ENCODE measurements at places on chromosomes 7 and 10. TPM values are rescaled to one million over a fixed set of nuclear protein-coding genes. Genes with fewer than 3 reads are reported as not detected.

The HOXA5 gene
- total RNA-seq, result not detected

DNA sequence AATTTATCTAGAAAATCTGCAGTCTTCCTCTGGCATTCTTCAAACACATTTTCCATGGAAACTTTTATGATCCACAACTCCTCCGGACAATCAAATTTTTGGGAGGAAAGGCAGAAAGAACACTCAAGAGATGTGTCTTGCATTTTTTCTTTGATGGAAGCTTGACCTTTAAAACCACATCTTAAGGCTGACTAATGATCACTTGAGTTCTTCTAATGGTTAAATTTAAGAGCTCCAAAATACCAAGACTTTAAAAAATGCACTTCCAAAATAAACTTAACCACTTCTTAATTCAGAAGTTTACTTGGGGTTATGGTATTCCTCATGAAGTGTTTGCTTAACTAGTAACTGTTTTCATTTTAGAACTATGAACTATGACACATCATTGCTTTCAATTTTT, 43.3 kb downstream of the ETV1 start:
- no peak for DNase-seq

The SORCS1 gene
- total RNA-seq, result not detected

DNA sequence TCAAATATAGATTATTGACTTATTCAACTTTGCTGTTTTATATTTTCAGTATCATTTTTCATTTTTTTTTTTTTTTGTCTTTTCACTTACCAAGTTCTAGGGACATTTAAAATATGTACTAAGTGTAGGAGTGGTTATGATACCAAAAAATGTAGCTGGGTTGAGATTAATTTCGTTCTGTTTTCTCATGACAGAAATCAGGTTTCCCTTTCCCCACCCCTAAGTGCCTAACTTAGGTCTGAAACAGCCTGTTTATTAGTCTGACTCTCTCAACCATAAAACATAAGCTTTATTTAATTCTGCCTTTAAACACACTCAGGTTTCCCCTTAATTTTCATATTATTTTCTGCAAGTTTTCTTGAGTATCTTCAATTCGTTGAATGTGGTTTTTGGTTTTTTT, 22.1 kb downstream of the TMEM106B start:
- DNase-seq, result no peak

DNA sequence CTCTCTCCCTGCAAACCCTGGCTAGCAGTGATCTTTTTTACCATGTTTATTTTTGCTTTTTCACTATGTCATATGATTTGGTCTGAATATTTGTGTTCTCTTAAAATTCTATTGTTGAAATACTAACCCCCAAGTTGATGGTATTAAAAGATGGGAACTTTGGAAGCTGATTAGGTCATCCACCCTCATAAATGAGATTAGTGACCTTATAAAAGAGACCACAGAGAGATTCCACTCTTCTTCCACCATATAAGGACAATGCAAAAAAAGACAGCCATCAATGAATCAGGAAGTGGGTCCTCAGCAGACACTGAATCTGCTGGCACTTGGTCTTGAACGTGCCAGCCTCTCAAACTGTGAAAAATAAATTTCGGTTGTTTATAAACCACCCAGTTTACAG, 112.8 kb upstream of the KCND2 start:
- DNase-seq, result no peak

DNA sequence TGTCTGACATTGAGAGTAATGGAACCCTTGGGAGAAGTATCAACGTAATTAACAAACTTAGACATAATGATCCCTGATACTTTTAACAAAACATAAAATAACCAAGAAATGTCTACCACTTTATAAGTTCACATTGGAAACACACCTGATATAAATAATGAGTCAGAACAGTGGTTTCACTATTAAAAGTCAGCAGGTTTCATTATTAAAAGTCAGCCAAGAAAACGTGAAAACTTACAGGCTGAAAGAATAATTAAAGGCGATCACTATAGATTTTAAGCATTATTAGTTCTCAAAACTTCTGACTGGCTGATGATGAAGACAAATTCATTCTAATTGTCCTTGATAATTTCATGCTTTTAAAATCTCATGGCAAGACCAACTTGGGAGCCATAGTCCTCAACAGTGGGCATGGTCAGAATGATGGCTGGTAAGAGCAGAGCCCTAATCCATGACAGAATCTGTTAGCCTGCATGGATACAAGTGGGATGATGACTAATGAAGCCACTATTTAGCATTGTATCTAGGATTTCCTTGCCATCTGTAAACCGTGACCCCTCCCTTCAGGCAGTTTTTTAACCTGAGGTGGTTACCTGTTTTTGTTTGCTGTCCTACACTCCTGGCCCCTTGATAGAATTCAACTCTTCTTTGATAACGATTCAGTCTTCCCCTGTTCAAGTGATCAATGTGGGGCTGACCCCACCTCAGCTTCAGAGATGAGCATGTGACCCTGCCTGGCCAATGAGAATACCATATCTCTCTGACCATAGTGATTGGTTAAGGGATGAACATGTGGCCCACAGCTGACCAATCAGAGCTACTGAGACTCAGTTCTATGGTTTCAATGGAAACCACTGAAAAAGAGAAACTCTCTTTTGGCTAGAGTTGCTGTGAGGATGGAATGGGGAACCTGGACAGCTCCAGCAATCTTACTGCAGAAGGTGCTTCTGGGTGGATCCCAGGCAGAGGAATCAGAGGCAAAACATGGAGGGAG, 151.0 kb downstream of the PLPP4 start:
- DNase-seq, result no peak

The CFTR gene
- not detected for total RNA-seq

DNA sequence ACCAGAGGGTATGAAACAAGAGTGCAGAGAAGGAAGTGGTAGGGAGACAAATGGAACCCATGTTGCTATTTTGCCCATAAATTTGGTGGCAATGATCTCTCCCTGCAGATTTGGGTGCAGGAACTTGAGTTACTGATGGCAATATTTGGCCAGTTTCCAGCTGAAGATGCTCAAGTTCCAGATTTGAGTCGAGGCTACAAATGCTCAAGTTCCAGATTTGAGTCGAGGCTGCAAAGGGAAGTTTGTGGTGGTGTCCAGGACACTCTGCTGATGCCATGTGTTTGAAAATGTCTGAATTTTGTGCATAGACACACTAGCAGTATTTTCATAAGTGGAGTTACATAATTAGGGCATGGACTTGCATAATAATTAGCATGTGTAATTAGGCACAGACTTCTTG, 40.8 kb downstream of the TBXAS1 start:
- DNase-seq, result no peak

GRCh38 chr7:8070451-8071180, 102.0 kb downstream of the GLCCI1 start:
- no peak for DNase-seq

GRCh38 chr10:131858583-131859340, 42.0 kb upstream of the PPP2R2D start:
- no peak for DNase-seq

DNA sequence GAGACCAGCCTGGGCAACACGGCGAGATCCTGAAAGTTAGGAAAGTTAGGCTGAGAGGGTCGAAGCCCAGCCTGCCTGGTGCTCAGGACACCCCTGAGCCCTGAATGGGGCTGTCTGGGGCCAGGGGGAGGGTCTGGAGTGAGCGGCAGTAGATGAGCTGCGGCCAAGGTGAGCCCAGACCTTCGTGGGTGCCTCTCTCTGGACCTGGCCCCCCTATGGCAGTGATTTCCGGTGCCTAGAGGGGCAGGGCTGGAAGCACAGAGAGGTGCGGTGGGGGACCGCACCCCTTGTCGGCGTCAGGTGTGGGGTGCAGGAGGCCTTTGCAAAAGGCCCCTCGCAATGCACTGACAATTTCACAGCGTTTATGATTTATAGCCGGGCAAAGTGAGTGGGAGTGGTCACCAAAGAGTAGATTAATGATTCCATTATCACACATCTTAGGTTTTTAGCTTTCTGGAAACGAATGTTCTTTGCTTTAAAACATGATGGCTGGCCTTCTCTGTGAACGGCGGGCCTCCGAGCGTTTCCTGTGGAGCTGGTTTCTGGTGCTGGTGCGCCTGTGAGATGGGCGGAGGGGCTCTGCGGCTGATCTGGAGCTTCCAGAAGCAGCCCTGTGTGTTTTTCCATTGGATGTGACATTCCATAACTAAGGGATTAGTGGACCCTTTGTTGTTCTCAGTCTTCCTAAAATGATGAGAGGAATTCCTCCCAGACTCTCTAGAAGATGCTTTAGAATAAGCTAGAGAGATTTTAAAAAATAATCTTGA, 171.0 kb upstream of the ZNF32 start:
- DNase-seq, result no peak

The GCK gene
- 0.88 TPM for total RNA-seq

GRCh38 chr7:140584195-140584851, 56.3 kb downstream of the DENND2A start:
- no peak for DNase-seq

DNA sequence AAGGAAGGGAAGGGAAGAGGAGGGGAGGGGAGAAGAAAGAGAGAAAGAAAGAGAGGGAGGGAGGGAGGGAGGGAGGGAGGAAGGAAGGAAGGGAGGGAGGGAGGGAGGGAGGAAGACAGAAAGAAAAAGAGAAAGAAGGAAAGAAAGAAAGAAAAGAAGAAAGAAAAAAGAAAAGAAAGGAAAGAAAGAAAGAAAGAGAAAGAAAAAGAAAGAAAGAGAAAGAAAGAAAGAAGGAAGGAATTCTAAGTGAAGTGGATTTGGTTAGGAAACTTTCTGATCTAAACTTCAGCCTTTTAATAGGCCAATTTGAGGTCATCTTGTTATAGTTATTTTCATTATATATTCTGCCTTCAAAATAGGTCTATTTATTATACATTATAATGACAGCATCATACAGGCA, 4.3 kb downstream of the CAV2 start:
- DNase-seq, result no peak

- no peak for DNase-seq
These were observed 54.7 kb upstream of the STEAP4 start for GRCh38 chr7:88361357-88361756.

DNA sequence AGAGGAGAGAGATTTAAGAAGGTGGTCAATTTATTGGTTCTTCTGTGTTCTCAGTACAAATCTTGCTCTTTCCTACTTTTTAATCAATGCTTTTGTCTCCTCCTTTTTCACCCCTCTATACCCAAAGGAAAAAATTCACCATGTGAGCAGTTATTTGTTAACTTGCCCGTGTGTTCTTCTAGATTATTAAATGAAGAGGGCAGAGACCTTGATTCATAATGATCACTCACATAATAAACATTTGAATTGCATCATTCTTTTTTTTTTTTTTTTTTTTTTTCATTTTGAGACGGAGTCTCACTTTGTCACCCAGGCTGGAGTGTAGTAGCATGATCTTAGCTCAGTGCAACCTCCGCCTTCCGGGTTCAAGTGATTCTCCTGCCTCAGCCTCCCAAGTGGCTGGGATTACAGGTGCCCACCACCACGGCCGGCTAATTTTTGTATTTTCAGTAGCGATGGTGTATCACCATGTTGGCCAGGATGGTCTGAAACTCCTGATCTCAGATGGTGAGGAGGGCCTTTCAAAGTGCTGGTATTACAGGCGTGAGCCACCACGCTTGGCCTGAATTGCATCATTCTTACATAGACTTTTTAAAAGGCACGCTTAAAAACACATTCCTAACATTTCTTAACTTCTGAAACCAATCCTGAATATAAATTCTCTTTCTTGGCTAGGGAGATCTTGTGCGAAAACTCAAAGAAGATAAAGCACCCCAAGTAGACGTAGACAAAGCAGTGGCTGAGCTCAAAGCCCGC, 3.6 kb downstream of the GARS1 start:
- DNase-seq, result no peak

GRCh38 chr7:142498364-142498763, 240.5 kb upstream of the PRSS58 start:
- DNase-seq, result no peak

DNA sequence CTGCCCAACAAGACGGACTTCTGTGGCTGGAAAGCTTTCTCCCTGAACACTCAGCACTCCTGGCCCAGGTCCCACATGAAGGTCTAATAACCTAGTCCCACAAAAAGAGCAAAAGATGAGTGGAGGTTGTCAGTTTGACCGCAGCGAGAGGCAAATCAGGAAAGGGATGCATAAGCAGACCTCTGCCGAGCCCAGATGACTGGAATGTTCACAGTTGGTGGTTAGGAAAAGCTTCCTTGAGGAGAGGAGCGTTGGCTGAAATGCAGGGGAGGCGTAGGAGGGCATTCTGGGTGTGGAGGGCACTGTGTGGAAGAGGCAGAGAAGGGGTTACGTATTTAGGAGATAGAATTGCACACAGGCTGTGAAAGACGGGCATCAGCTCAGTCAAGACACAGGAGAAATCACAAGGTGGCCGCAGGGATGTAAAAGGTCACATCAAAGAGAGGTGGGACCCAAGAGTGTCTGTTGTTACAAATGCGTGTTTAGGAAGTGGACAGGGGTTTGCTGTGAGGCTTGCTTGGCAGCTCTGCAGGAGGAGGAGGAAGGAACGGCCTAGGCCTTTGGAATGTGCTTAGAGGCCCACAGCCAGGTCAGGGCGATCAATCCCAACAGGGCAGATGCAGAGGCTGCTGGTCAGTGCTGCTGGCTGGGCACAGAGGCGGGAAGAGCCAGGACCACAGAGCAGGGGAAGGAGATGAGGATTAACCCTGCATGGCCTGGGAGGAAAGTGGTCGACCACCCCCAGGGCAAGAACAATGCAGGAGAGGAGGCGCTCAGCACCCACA, 133.5 kb downstream of the VIPR2 start:
- no peak for DNase-seq

DNA sequence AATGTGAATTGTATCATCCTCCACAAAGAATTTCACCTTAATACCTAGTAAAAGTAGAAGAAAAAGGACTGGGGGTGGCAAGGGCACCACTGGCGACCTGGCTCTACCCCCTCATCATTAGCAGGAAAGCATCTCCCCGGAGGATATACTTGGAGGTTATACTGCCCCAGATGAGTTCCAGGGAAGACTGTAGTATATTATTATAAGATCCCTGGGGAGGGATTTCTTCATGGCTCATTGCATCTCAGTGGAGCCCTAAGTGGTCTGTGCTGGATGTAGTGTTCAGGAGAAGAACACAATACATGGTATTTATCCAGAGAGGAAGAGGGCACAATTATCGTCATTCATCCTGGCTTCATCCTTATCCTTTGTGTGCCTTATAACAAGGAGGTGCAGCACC, 14.2 kb upstream of the DYNC1I1 start:
- DNase-seq, result no peak

The OR2A42 gene
- total RNA-seq, result not detected

DNA sequence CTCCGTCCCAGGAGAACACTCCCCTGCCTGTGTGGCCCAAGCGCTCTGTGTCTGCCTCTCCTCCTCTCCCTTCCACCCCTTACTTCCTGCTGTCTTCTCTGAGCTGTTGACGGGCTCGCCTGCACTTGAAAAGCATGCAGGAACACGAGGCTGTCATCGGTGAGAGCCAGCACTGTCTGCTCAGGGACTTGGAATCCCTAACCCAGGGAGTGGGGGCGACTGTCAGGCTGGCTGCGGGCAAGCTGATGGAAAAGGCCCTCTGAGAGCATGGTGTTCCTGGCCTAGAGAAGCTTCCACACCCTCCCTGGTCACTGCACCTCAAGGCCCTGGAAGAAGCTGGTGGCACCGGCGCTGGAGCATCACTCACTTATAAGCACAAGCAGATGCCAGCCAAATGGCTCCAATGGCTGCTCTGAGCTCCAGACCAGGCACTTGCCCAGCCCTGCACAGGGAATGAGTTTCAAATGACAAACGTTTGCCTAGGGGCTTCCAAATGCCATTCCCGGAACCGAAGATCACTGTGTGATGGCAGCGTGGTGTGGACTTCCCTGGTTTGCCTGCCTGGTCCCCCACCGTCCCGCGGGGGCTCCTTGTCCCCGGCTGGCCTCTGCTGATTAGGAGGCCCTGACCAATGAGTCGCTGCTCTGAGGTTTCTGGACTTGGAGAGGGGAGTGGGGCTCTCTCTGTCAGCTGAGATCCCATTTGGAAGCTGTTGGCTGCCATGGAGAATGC, 56.7 kb upstream of the EBF3 start:
- no peak for DNase-seq

The NPC1L1 gene
- total RNA-seq, result 0.21 TPM

The INA gene
- 0.31 TPM for total RNA-seq

Data from naive thymus-derived CD4-positive, alpha-beta T cell (primary cell).